ENCODE measurements at places on chromosomes 3 and 15.

GRCh38 chr15:56913670-56914069 is 4.8 kb upstream of the TCF12 start:
- DNase-seq, result no peak

GRCh38 chr3:46097691-46098241 is 70.5 kb upstream of the XCR1 start:
- no peak for DNase-seq

DNA sequence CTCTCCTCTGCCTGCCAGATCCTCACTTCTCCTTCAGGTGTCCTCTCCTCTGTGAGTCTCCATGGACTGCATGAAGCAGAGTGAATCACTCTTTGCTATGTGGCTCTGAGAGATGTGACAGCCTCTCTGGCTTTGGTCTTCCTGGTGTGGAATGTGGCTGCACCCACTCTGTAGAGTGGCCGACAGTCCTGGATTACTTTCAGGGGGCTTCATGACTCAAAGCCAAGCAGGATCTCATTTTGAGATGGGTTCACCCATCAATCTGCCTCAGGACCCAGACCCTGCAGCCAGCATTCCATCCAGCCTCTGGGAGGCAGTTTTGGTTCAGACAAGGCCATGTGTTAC is 221.9 kb upstream of the LYSMD4 start:
- DNase-seq, result no peak

- no peak for DNase-seq
These were observed 1.7 kb downstream of the SYNM start for GRCh38 chr15:99106417-99107220.

GRCh38 chr3:7630351-7630911 is 769.5 kb downstream of the GRM7 start:
- DNase-seq, result no peak

GRCh38 chr3:66738625-66739365 is 238.0 kb upstream of the LRIG1 start:
- no peak for DNase-seq

GRCh38 chr15:88166082-88166993 is 90.2 kb downstream of the NTRK3 start:
- no peak for DNase-seq

DNA sequence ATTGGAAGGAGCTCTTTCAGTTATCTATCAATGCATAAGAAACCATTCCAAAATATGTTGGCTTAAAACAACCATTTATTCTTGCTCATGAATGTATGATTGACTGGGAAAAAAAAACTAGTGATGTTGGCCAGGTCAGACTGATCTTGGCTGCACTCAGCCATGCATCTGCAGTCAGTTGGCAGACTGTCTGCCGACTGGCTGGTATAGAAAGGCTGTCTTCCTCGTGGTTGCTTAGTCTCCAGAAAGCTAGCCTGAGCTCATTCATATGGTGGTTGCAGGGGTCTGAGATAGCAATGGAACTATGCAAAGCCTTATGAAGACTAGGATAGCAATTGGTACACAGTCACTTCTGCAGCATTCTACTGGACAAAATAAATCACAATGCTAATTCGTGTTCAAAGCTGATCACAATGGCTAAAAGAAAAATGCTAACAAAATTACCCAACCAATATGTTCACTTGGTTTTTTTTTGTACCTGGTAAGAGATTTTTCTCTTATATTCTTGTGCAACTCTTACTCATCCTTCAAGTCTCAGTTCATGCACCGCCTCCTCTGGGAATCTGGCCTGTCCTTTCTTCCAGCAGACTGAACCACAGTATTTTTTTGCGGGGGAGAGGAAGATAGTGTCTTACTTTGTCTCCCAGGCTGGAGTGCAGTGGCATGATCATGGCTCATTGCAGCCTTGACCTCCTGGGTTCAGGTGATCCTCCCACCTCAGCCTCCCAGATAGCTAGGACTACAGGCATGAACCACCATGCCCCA is 126.8 kb downstream of the KCNAB1 start:
- no peak for DNase-seq

DNA sequence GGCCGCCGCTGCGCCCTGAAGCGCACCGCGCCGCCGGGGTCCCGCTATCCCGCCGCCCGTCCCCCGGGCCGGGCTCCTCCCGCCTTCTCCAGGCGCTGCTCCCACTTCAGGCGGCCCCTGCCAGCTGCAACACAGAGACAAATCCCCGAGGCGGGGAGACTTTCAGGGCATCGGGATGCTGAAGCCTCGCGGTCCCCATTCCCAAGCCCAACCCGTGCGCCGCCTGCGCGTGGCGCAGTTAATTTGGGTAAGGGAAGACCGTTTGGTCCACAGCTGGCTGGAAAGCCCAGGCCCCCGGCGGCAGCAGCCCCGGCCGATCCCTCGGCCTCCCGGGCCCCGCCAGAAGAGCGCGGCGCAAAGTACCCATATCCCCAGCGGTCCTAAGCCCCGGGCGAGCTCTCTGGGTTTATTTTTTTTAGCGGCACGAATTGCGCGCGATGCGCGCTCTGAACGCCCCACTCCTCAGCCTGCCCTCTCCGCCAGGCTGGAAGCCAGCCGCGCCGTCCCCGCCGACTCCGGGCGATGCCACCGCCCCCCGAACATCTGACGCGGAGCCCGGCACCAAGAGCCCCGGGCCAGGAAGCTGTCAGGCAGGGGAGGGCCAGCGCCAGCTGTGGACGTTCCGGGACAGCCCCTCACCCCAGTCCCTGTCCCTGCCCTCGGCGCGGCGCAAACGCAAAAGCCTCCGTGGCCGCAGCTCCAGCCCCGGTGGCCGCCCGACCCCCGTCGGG is 517 bp downstream of the FBN1 start:
- DNase-seq, result no peak
